ENCODE measurements at places on chromosomes 6 and 20.
A peak's percentile ranks its signal among the peaks of the same experiment; 100 is the strongest.

DNA sequence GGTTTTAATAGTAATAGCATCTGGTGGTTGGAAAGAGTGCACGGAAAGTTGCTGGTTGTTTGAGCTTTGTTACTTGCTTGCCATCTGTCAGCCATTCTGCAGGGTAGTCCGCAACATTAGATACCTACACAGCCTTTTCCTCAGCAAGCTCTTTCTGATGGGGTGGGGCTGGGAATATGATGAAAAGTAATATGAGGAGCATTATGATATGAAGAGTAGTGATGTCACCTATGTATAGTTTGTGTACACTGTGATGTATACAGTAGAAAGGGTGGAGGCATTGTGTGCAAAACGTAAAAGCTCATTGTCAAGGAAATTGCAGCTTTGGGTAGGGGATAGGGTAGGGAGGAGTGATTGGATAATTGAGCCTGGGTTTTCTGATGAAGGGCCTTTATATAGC is 16.1 kb downstream of the SCAF8 start:
- DNase-seq = no peak

- no peak for DNase-seq
These were observed 33.3 kb upstream of the KIF16B start for GRCh38 chr20:16606468-16607070.

DNA sequence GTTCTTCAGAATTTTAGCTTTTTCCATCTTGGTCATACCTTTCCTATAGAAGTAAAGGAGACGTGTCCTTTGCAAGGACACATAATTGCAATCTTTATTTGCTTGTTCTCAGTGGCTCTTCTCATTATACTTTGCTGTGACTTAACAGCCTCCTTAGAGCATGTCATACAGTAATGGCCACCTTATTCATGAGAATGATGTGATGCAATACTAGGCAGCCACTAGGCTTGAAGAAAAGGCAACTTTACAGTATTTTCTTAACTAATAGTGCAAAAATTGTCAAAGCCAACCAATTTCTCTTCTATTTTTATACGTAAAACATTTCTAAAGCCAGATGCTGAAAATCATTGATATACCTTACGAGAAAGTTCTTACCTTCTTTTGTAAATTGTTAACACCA is 1296.8 kb upstream of the EYS start:
- DNase-seq = no peak

DNA sequence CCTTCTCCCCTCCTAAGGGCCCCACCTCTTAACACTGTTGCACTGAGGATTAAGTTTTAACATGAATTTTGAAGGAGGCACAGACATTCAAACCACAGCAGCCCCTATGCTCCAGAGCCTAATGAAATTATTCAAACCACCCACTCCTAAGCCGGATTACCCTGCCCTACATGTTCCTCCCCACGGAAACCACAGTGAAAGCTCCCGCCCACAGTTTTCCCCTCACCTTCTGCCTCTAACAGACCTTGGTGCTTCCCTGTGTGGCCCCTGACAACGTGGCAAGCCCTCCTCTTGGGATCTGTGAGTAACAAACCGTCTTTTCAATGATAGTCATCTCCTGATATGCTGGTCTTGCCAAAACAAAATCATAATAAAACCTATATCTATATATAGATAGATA is 74.8 kb downstream of the RIN2 start:
- DNase-seq = peak; percentile 29

GRCh38 chr6:36292170-36292569 is 22.3 kb downstream of the PNPLA1 start:
- no peak for DNase-seq

DNA sequence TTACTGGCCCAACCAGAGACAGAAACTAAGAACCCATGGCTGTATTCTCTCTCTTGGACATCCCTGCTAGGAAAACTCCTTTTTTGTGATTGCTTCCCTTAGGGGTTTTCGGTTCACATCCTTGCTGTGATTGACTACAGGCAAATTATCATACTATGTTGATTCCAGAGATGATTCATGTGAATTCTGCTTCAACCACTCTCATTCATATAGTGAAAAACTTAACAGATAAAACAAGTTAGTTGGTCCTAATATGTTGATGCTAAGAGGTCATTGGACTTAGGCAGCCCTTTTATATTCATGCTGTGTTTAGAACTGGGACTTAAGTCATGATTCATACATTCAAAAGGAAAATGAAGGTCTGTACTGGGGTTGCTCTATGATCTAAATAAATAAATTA is 76.9 kb upstream of the CCN2 start:
- DNase-seq = no peak

GRCh38 chr6:130846501-130846900 is 19.3 kb downstream of the SMLR1 start:
- DNase-seq = no peak

- no peak for DNase-seq
These were observed 871.2 kb downstream of the TFAP2A start for GRCh38 chr6:9543649-9544048.

DNA sequence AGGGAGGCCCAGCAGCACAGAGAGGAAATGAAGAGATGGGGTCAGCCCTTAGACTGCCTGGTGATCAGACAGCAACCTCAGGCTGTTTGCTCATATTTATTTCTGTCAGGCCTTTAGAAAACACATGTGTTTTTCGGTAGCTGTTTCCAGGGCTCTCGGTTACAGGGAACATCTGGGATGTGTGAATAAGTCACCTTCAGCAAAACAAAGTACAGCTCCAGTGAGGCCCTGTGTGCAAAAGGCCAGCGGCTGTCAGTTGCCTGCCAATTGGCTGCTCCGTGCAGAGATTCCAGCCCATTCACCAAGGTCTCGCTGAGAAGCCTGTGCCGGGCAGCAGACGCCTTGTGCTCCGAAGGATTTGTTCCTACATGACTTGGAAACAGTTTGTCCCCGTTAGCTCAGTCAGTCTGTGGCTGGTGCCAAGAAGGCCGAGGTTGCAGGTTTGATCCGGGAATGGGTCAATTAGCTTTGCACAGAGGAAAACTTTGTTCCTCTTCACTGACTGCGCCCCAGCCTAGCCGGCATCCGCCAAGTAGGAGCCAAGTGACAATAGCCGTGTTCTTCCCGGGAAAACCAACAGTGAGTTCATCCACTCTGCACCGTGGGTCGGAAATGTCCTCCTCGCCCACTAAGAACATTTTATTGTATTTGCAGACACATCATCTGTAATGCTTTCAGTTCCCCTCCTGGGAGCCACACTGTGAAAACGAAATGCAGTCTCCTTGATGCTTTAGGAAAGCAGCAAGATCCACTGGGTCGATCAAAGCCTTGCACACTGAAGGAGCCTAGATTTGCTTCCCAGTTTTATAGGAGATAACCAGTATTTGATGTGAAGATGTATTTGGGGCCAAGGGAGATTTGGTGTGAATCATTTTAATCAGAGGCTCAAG is 315.4 kb upstream of the CDYL start:
- DNase-seq = no peak

DNA sequence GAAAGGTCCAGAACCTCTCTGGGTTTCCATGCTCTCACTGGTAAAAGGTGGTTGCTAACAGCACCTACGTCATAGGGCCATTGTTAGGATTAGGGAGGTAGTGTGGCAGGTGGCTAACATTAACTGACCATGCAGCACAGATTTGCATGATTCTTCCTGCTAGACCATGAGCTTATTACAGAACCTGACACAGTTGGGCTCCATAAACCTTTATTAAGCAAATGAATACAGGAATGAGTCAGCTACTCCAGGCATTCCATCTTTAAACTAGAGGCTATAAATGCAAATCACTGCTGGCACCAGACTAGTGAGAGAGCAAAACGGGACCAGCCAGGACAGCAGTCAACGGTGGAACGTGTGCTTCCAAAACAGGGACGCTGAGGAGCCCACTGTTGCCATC is 440.1 kb downstream of the PTPRT start:
- no peak for DNase-seq

DNA sequence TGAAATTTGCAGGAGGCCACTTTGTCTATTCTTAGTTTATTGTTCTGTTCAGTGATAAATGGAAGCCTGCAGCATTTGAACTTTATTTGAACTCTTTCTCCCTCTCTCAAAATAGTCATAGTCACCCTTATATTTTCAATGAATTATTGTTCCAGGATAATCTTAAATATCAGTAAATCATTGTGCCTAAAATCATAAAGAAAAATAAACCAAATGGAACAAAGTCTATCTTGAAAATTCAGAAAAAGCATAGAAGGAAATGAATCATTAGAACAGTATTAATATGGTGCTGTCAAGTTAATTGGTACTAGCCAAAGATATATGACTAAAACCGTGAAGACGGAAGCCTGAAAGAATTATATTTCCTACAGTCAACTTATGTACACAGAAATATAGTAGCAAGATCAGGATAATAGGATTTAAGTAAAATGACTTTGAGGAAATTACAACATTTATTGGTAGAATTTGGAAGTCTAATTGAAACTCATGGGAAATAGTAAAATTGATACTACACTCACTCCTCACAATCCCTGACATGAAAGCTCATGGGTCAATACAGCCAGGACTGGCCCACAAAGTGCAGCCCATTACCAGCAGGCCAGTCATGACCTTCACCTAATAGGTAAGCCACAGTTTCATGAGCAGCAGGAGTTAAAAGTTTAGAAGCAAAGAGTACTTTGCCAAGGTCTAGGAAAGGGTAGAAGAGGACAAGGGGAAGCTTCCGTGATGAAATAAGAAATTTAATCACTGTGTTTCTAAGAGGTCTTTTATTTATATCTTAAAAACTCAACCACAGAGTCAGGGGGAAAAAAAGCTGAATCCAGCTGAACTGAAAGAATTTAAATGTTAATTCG is 119.9 kb upstream of the ENPP5 start:
- DNase-seq = no peak

- no peak for DNase-seq
These were observed 92.7 kb downstream of the SLX4IP start for GRCh38 chr20:10527781-10528180.

DNA sequence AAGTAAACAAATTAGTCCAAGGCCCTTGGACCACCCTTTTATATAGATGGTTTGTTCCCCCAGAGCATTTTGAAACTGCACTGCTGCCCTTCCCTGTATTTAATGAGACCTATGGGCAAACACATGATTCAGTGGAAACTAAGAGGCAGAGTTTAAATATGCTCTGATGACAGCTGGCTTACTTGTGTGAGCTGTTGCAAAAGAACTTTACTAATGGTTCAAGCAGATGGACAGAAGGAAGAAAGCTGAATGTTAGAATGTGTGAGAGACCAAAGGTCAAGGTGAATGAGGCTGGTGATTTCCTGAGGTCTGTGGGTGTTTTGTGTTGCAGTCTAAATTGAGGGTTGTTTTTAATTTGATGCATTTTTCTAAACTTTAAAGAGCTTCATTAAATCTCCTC is 123.0 kb upstream of the CEP162 start:
- DNase-seq = no peak

GRCh38 chr6:108579328-108579721 is 18.6 kb downstream of the FOXO3 start:
- DNase-seq = no peak

DNA sequence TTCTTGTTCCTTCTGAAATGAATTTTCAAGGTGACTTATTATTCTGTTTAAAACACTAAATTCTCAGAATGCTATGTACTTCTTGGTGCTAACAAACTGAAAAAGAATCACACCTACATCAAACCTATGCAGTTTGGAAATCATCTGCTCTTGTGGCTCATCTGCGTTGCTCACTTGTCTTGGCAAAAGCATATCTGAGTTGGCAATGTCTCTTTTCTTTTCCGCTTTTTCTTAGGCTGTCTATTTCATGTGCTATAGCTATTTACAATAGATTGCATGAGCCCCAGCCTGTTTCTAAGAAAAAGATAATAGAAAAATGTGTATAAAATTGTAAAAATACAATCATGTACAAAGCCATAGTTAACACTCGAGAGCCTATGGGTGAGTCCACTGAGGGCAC is 348.9 kb upstream of the AGPAT4 start:
- no peak for DNase-seq

- no peak for DNase-seq
These were observed 67.6 kb upstream of the RIN2 start for GRCh38 chr20:19690462-19690861.

- no peak for DNase-seq
These were observed 490 bp upstream of the ID1 start for GRCh38 chr20:31604567-31605030.

DNA sequence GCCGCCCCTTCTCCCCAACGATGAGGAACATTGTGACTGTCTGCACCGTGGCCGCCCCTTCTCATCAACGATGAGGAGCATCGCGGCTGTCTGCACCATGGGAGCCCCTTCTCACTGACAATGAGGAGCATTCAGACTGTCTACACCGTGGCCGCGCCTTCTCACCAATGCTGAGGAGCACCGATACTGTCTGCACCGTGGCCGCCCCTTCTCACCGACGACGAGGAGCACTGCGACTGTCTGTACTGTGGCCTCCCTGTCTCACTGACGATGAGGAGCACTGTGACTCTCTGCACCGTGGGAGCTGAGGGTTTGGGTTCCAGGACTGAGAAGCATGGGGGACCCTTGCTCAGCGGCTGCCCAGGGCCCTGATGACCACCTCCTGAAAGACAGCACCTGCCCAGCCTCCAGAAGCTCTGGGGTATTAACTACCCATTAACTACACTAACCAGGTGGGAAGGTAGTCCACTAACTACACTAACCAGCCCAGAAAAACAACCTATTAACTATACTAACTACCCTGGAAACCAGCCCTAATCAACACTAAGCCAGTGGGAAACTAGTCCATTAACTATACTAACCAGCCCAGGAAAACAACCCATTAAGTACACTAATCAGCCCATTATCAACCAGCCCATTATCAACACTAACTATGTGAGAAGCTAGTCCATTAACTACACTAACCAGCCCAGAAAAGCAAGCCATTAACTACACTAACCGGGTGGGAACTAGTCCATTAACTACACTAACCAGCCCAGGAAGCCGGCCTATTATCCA is 116.9 kb downstream of the TAF4 start:
- DNase-seq = no peak

- DNase-seq = no peak
These were observed 129.2 kb downstream of the PDSS2 start for GRCh38 chr6:107330168-107330567.

DNA sequence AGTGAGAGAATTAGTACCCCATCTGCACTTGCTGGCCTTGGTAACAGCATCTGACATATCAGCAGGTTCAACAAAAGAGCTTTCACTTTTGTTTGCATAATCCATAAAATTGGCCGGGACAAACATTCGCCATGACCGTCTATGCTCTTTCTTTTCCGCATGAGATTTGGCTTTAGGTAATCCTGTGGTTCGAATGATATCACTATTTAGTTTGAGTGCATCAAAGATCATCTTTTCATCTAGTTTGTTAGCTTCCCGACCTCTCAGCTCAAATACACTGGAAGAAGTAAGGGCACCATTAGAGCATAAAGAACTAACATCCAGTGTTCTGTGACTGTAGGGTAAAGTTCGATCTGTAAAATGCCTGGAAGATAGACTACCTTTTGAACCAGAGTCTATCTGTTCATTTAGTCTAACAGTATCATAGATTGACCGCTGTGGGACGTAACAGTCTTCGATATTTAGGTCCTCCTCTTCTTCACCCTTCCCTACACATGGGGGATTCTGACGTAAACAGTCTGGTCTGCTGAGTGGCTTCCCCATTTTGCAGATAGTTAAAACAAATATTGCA is 101.6 kb downstream of the DST start:
- DNase-seq = no peak

DNA sequence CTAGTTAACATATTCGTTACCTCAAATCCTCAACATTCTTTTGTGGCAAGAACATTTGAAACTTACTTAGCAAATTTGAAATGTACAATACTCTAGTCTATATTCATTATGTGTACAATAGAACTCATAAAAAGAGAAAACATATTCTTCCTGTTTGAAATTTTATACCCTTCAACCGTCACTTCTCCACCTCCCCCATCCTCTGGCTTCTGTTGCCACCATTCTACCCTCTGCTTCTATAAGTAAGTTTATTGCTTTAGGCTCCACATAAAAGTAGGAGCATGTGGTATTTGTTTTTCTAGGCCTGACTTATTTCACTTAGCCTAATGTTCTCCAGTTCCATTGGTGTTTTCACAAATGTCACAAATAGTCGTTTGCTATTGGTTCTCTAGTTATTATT is 205.3 kb downstream of the TENT5A start:
- DNase-seq = no peak
